ENCODE measurements at places on chromosomes 3 and 15. TPM values are rescaled to one million over a fixed set of nuclear protein-coding genes. Genes with fewer than 3 reads are reported as not detected.

- no peak for DNase-seq
Measured at GRCh38 chr15:50355619-50355905, 564 bp upstream of the GABPB1 start.

- DNase-seq = no peak
Measured at GRCh38 chr3:123621186-123621849, 36.5 kb upstream of the HACD2 start.

GRCh38 chr3:184727357-184728009 is 15.6 kb upstream of the MAGEF1 start:
- DNase-seq = peak; percentile 76

GRCh38 chr15:77035584-77035983 is 35.3 kb downstream of the TSPAN3 start:
- no peak for DNase-seq

Gene LMLN
- 3.6 TPM for total RNA-seq

DNA sequence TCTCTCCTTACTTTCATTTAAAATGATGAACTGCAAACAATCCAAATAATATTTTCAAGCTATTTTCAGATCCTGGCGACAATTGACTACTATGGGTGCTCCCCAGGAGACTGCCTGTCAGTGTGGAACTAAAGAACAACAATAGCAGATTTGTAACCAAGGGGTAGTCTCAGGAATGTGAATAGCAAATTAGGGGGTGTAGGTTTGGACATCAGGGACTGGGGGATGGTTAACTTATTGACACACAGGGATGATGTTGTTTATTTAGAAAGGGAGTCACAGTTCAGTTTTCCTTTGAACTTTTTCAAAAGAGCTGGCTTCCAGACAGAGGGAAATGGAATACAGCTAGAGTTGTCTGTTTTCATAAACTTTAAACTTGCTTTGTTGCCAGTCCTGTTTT is 229.8 kb downstream of the LRTM1 start:
- no peak for DNase-seq

DNA sequence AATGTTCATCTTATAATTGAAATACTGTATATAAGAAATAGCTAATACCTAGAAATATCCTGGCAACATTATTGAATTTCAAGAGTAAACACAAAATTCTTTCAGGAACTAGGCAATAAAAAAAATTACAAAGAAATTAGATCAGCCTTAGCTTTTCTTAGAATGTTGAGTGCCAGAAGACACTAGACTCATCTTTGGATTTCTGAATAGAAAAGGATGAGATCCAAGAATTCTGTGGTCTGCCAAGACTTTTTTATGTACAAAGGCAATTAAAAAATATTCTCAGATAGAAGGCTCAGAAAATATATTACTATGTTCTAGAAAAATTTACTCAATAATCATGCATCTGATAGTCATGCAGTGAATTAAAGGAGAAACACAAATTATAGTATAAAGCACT is 294.5 kb upstream of the CDIN1 start:
- DNase-seq = no peak

Gene GOLGA8S
- 0.14 TPM for total RNA-seq

- no peak for DNase-seq
Measured at GRCh38 chr3:188303286-188303799, 149.4 kb downstream of the LPP start.

Gene TRIM71
- not detected for total RNA-seq
